ENCODE measurements at places on chromosomes 5 and 9. TPM values are rescaled to one million over a fixed set of nuclear protein-coding genes. Genes with fewer than 3 reads are reported as not detected.

The CDC42SE2 gene
- total RNA-seq, result 14.2 TPM

The TRIM36 gene
- 3.5 TPM for total RNA-seq

The SPINK6 gene
- total RNA-seq, result not detected

The SOX30 gene
- total RNA-seq, result not detected

The SMIM33 gene
- total RNA-seq, result not detected

The NR6A1 gene
- 1.4 TPM for total RNA-seq

The SPATA31D4 gene
- not detected for total RNA-seq

The CDKN2A gene
- total RNA-seq, result 592 TPM

The INSL4 gene
- not detected for total RNA-seq

The ADRB2 gene
- 0.59 TPM for total RNA-seq

The CDKN2B gene
- total RNA-seq, result 9.5 TPM

The IFT74 gene
- total RNA-seq, result 20.2 TPM

The CBY3 gene
- total RNA-seq, result not detected

The ASPN gene
- total RNA-seq, result 0.10 TPM

The GDA gene
- 0.20 TPM for total RNA-seq

The WDR31 gene
- total RNA-seq, result 0.39 TPM

The PTGS1 gene
- total RNA-seq, result 10.1 TPM

The GABRB2 gene
- total RNA-seq, result not detected

The UGT3A1 gene
- total RNA-seq, result not detected

The CTSV gene
- total RNA-seq, result 9.1 TPM

The SLC25A2 gene
- not detected for total RNA-seq

The PCDHGB4 gene
- total RNA-seq, result 12.0 TPM

The GKAP1 gene
- 0.72 TPM for total RNA-seq

The PTGR1 gene
- total RNA-seq, result 86.5 TPM

The TESK1 gene
- 4.0 TPM for total RNA-seq

The PAEP gene
- total RNA-seq, result not detected

The DEPDC1B gene
- 28.5 TPM for total RNA-seq

The PDE8B gene
- not detected for total RNA-seq

The EQTN gene
- total RNA-seq, result not detected

The DRD1 gene
- not detected for total RNA-seq

The GALNT12 gene
- 3.2 TPM for total RNA-seq

The INSYN2B gene
- total RNA-seq, result 8.4 TPM

The PCDHA6 gene
- total RNA-seq, result 0.12 TPM

The INSL6 gene
- not detected for total RNA-seq

The SLC36A2 gene
- not detected for total RNA-seq

The FRRS1L gene
- total RNA-seq, result not detected

The ARID3C gene
- total RNA-seq, result not detected

The CCDC107 gene
- total RNA-seq, result 18.1 TPM

The ARL15 gene
- 9.7 TPM for total RNA-seq

The WNT8A gene
- total RNA-seq, result not detected

The PCA3 gene
- total RNA-seq, result not detected

The SAXO1 gene
- total RNA-seq, result not detected

All from RPMI7951 (cell line).